ENCODE measurements at places on chromosomes 3 and 15.

DNA sequence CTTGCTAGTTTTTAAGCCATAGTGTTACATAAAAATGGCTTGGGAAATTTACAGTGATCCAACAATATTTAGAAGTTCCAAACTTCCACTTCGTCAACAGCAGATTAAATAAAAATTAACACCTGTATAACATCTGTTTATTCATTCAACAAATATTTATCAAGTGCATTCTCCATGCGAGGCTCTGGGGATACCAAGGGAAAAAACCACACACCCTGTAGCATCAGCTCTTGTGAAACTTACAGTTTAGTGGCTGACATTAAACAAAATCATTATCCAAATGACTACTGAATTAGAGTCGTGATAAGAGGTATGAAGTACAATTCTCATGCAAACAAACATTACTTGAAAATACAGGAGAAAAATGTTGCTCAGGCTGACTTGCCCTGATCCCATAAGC is 122.9 kb downstream of the DLG1 start:
- DNase-seq = no peak

DNA sequence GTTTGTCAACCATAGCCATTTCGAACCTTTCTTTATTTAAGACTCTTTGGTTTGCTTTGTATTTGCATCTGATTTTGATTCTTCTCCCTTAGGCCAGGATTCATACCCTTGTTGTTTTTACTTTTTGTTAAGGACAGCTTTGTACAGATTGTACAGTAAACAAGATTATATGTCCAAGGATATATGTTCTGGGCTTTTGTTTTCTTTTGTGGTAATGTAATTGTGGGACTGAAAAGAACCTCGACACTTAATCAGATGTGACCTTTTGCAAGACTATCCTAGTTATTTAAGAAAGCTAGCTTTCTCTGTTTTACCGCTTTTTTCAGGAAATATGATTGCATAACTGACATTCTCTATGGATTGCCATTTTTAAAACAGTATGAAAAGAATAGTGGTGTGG is 67.0 kb upstream of the SAMMSON start:
- DNase-seq = no peak

GRCh38 chr3:51709675-51710074 is 2.8 kb downstream of the GRM2 start:
- DNase-seq = no peak

GRCh38 chr3:11717768-11718636 is 74.3 kb upstream of the VGLL4 start:
- DNase-seq = peak; percentile 57

DNA sequence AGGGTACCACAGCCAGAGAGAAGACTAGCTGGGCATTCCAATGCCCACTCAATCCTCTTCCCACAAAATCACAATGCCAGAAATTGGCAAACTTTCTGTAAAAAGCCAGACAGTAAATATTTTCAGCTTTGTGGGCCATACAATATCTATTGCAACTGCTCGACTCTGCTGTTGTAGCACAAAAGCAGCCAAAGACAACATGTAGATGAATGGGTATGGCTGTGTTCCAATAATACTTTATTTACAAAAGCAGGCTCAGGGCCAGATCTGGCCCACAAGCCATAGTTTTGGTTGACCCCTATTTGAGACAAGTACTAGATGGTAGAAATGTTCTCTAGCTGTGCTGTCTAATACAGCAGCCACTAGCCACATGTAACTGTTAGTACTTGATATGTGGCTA is 330.9 kb downstream of the ERC2 start:
- DNase-seq = peak; percentile 27

GRCh38 chr3:12868039-12869034 is 27.0 kb upstream of the RPL32 start:
- DNase-seq = peak; percentile 84

DNA sequence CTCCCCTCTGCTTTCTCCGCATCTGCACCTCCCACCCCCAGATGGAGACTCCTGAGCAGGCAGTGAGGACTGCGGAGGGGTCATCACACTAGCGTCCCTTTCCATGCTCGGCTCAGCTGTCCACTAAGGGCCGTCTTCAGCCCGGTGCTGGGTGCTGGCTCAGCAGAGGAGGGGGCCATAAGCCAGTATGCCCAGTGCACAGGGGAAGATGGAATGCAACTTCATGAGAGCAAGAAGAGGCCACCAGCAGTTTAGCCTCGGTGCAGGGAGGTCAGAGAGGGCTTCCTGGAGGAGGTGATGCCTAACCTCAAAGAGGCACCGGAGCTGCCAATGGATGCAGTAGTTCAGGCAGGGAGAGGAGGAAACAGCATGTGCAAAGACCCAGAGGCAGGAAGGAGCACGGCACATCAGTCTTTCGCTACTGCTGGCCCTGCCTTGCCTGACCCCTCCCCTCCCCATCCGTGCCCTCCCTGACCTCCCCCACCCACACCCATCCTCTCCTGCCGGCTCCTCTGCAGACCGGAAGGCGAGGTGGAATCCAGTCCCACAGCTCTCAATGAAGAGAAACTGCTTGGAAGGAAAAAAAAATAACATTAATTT is 15.2 kb upstream of the PLXND1 start:
- no peak for DNase-seq

DNA sequence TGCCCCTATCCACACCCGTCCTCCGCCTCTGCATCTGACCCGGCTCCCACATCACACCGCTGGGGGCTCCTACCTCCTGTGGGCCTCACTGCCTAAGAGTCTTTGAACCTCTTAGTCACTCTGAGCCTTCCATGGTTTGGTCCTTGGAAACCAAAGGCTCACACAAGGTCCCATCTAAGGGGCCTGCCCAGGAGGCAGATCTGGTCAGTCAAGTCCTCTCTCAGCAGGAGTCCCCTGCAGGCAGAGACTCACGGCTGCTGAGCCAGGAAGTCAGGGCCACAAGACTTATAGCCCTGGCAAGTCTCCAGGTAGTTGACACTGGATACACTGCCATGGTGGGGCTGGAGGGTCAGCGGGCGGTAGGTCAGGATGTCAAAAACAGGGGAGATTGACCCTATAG is 31.2 kb upstream of the ALDH1L1 start:
- DNase-seq = no peak

DNA sequence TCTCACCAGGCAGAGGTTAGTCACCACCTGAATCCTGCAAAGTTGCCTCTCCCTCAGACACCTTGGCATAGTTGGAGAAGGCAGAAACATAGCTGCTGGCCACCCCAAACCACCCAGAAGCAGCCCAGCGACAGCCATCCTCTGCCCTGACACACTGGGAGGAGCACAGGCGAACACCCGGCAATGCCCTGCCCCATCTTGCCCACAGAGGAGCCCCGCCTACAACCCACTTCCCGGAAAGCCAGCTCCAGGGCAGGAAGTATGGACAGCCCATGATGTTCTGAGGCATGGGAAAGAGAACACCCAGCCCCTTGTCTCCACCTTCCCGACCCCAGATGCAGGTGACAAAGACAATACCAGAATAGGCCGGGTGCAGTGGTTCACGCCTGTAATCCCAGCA is 12.6 kb upstream of the SHISA5 start:
- DNase-seq = no peak

DNA sequence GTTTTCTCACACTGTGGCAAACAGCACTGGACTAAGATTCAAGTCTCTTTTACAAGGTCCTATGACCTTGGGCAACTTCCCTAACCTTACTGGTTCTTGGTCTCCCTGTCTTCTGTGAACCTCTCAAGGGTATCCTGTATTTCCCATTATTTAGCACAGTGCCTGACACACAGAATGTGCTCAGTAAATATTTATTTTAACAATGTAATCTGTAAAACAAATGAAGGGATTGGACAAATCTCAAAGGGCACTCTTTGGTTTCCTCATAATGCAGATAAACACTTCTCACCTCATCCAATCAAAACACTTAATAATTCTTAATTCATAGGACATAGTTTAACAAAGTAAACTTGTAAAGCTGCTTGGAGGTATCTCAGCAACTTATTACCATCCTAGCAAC is 12.8 kb downstream of the NUDT16 start:
- DNase-seq = no peak

GRCh38 chr3:187902936-187903335 is 157.7 kb upstream of the BCL6 start:
- DNase-seq = no peak

DNA sequence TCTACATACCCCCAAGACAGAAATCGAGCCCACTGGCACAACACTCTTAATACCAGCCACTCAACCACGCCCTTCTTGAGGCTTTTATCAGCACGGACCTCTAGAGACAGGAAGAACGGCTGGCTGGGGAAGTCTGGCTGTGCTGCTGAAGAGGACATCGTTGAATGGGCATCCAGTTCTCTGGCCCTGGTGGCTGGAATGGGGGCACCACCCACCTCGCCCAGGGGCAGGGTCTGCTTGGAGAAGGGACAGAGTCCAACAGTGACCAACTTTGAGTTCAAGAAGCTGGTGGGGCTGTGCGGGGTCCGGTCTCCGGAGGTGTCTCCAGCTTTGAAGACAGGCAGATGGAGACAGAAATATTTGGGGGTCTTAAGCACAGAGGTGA is 77.5 kb downstream of the ATP10A start:
- DNase-seq = no peak

DNA sequence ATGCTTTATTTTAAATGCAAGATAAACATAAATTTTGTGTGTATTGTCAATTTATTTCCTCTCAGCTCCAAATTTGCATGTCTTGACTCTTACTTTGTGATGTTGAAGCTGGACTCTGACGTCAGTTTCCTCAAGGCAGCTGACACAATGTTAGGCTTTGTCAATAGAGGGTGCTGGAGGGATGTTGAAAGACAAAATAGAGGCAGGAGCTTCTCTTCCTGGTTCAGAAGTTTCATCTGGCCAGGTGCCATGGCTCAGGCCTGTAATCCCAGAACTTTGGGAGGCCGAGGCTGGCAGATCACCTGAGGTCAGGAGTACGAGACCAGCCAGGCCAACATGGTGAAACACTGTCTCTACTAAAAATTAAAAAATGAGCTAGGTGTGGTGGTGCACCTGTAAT is 408.6 kb downstream of the GBE1 start:
- DNase-seq = peak; percentile 21

DNA sequence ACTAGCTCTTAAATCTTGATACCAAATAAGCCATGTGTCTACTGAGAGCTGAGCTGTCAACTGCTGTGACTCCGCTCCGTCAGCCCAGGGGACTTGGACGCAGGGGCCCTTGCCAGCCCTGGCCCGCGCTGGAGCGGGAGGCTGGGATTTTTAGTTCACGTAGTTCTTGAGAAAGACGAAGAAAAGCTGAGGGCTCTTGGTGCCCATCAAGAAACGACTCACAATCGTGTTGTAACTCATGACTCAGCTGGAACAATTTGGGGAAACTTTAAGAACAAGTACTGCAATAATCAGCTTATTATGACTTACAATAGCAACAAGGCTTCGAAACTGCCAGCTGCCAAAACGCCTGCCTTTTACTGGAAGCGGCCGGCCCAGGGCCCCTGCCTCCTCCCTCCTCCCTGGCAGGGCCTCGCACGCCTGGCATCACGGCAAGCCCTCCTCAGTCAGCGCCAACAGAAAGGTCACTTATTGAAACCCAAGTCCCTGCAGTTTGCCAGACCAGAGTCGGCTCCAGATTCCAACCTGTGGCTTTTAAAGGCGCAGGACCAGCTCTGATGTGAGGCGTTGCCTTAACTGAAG is 60.3 kb downstream of the RGMA start:
- peak; percentile 76 for DNase-seq
